ENCODE measurements at places on chromosomes 12 and 14.

DNA sequence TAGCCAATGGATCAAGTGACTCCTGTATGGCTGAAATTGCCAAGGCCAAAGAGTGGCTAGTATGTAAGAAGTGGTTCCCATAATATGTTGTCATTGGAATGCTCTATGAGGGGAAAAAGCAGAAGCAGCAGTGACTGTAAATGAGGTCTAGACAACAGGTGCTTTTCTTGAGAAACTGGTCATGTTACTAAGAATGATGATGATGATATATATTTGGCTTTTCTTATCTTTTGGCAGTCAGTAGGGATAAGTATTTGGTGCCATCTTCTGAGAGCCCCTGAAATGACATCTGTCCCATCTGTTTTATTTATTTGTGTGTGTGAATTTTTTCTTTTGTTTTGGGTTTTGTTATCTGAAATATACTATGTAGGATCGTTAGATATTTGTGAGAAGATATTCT lies 141.7 kb downstream of the SYT1 start:
- no peak for DNase-seq

- no peak for DNase-seq
Measured at GRCh38 chr12:14880890-14881453, 4.7 kb downstream of the MGP start.

GRCh38 chr14:68392393-68393141 lies 400.3 kb downstream of the ZFP36L1 start:
- DNase-seq, result no peak

DNA sequence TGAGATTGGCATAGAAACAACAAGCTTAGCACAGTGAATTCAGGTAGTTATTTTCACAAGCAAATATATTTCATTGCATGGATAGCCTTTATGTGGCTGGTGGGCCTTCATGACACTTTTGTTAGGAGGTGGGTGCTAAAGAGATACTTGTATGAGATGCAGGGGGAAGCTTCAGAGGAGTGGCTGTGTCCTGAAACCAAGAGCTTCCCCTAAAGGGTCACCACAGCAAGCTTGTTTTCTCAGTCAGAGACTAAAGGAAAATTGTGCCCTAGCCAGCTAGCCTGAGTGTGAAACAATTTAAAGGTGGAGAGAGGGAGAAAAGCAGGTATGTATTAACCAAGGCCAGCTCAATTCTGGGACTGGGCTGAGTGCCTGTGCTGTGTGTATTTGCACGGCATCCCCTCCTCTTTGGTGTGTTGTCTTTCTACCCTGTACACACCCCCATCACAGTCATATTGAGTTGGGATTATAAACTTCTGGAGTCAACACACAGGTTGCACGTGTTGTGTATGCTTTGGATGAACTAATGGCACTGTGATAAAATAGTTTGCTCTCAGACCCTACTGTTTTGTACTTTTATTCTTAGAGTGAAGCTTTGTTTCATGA lies 79.2 kb downstream of the RASSF8 start:
- no peak for DNase-seq

DNA sequence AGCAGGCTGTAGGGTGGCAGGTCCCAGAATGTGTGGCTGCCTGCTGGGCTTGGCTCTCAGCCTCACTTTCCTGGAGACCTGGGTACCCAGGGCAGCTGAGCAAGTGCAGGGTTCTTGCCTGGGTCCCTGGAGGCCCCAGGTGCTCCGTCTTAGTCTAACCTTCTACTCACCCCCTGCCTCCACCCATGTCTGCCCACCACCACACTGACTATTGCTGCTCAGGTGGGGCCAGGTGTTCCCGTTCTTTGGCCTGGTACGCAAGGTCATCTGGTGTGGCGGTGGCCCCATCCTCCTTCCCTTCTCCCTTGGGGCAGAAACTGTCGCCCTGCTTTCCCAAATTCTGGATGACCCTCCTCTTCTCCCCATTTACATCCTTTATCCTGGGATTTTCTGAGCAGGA lies 319.9 kb downstream of the TMEM121 start:
- no peak for DNase-seq

DNA sequence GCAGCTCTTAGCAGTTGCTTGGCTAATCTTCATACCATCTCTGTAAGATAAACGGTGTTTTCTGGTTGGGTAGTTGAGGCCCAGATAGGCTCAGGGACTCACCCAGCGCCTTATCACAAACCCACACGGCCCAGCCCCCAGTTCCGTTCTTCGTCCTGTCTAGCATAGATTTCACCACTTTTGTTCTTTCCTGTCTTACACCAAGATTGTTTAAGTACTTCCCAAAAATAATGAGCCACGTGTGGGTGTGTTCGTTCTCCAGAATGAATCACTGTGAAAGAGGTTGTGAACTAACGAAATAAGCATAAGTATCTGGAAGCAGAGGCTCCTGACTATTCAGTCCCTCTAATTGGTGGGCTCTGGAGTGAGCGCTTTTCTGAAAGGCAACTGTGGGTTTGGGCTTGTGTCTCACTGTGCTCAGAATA lies 21.4 kb downstream of the ACVR1B start:
- peak; percentile 53 for DNase-seq

- no peak for DNase-seq
Measured at GRCh38 chr14:63027719-63028118, 17.5 kb downstream of the KCNH5 start.

GRCh38 chr12:106189341-106189740 lies 50.6 kb upstream of the NUAK1 start:
- no peak for DNase-seq

- DNase-seq, result no peak
Measured at GRCh38 chr12:121352682-121353018, 439 bp upstream of the ANAPC5 start.

GRCh38 chr14:22908601-22909000 lies 10.3 kb downstream of the RBM23 start:
- no peak for DNase-seq

DNA sequence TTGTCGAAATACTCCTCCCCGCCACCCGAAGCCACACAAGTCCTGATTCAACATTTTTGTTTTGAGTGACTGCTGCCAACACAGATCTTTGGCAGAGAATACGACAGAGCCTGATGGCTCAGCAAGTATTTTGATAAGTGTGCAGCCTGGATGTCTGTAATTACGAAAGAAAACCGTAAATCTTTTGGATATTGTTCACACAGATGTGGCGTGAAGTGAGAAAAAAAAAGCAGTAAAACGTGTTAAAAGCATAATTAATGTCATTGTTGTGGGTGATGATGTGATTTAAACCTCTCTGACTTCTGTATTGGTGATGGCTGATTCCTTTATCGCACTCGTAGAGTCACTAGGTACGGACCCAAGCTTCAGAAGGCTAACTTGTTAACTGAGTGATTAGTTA lies 98.7 kb downstream of the PHETA1 start:
- DNase-seq, result no peak

DNA sequence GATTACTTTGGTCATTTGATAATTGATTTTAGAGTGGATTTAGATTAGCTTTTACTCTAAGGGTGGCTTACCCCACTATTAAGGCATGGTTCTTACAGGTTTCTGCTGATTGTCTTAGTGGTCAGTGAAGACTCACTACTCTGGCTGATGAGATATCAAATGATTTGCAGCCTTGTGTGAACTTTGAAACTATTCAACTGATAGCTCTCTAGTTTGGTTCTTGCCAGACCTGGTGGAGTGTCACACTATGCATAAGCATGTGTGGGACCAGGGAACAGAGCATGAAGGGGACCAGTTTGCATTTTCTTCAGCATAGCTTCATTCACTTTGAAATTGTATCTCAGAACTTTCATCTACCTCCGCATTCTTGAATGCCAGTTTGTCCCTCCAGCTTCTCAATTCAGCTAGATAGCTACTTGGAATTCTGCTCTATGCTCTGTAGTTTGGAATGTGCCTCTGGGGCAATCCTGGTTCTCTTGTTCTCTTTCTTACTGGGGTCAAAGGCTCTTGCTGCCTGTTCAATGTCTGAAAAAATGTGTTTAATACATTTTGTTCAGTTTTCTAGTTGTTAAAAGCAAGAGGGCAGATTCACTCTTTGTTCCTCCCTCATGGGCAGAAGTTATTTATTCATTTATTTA lies 12.7 kb downstream of the SCYL2 start:
- DNase-seq, result no peak

DNA sequence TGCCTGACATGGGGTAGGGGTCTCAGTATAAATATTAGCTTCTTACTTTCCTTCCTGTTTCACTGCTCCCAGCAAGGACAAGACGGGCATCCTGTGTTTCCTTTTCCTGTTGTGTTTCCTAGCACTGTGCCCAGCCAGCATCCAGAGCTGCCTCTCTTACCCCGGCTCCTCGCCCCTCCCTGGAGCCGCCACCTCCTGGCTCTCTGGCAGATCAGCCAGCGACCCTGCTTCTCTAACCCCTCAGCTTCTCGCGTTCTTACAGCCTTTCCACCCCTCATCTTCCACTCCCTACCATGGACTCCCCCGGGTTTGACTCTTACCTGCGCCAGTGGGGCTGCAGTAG lies 17.8 kb downstream of the HDAC7 start:
- no peak for DNase-seq

GRCh38 chr14:52333108-52333507 lies 19.0 kb downstream of the PTGER2 start:
- DNase-seq, result no peak

DNA sequence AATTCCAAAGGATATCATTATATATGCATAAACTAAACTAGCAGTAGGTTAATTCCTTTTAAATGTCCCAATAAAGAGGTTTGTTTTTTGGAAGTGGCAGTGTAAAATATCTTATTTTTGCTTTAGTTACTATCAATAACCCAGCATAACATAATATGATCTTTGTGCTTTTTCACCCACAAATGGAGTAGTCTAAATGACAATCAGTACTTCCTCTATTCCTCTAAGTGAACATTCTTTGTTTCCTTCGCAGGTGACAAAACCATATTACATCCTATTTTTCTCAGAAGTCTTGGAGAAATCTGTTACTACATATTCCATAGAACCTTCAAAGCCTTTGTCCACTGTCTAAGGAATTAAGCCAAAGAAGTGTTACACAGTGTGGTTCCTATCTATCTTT lies 62.5 kb downstream of the MED13L start:
- DNase-seq, result no peak

DNA sequence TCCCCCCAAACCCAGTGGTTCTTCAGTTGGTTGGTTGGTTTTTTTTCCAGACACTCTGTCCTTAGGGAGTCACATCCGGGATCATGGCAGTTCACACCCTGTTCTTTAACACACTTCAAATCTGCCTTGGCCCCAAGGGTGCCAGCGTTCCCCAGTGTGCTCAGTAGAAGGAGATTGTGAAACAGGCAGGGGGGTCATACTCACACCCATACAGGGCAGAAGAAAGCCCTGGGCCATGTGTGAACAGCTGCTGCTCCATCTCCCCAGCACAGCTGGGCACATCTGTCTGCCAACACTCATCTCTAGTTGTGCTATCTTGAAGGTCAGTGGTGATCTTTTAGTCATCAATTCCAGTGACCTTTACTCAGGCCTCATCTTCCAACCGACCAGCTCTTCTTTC lies 64.4 kb upstream of the FUT8 start:
- no peak for DNase-seq

DNA sequence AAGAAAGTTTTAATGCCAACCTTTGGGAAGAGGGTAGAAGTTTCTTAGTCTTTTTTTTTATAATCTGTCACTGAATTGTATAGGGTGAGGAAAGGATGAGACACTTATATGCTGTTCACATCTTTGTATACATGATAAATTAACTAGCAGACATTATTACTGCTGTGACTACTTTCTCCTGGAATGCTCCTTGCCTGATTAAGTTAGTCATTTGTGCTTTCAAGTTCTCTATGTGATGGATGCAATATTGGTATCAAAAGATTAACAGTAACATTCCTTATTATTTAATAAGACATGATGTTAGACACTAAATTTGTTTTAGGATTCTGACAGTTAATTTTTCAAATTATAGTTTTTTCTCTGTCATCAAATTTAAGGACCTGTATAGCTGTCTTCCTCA lies 223.4 kb upstream of the GARIN2 start:
- no peak for DNase-seq

- DNase-seq, result no peak
Measured at GRCh38 chr14:100018482-100018881, 46.7 kb upstream of the EVL start.

GRCh38 chr12:75913502-75914351 lies 117.8 kb downstream of the PHLDA1 start:
- no peak for DNase-seq

GRCh38 chr12:132558042-132558856 lies 52.1 kb downstream of the LRCOL1 start:
- DNase-seq, result no peak

DNA sequence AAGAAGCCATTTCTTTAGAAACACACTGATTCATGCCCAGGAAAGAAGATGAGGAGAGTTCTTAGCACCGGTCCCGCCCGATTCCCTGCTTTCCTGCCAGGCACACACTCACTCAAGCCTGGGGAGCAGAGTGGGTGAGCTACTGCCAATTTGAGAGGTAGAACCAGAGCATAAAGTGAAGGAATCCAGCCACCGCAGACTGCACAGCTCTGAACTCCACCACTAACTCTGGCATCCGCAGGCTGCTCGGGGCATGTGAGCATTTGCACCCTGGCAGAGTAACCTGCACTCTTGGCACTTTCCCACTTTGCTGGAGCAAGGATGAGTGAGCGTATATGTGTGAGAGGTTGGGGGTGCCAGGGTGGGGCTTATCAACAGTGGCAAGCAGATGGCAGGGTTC lies 4.0 kb upstream of the SYNDIG1L start:
- no peak for DNase-seq

DNA sequence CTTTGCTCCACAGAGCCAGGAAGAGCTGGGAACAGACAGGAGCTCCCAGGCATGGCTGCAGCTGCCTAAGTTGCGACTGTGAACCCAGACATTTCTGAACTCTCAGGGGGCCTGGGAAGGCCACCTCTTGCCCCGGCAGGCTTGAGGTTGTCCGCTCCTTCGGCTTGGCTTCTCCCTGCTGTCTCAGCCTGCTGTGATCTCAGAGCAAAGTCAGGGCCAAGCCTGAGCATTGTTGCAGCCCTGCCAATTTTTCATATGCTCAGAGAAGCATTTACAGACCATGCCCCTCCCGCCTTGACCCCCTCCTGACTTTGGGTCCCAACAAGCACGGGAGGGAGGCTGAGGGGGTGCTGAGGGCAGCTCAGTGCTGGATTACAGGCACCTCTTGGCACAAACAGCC lies 1439.1 kb upstream of the FLRT2 start:
- no peak for DNase-seq

- no peak for DNase-seq
Measured at GRCh38 chr12:71556448-71556847, 107.2 kb downstream of the ZFC3H1 start.

GRCh38 chr12:102601621-102602020 lies 121.3 kb upstream of the IGF1 start:
- no peak for DNase-seq
